ENCODE measurements at places on chromosomes 1 and 21.

DNA sequence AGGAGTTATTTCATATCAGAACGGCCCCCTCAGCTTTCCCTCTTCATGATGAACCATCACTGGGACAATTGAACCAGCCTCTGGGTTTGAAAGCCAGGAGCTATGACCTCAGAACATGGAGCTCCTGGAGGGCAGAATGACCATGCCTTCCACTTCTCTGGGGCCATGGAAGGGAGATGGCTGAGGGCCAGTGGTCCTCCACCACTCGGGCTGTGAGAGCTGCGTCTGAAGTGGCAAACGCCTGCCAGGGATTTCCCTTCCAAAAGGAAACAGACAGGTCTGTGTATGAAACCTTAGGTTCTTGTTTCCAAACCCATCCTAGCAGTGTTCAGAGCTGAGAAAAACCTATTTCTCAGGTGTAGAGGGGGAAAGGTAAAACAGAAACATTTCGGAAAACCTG, 22.5 kb downstream of the PKP1 start:
- DNase-seq: no peak

DNA sequence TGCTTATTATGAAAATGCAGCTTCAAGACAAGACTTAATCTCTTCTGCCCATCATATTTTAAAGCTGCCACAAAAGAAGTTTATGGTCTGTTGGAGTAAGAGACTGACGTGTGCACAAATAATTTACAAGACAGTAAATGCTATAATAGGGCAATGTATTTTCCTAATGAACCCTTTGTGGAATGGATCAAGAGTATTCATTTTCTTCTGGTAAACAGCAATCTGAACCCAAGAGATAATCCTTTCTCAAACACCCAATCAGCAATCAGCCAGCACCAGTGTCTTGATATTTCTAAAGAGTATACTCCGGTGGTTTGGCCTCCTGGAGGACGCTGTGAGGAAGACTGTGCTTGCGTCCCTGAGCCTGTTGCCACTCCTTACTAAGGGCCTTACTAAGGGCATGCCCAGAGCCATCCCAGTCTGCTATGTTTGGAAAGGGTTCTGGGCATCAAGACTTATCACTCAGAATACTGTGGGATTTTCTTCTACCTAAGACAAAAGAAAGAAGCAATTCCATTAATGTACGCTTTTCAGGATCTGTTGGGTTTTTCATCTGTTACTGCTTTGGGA, 48.8 kb upstream of the LRRC8D start:
- no peak for DNase-seq

DNA sequence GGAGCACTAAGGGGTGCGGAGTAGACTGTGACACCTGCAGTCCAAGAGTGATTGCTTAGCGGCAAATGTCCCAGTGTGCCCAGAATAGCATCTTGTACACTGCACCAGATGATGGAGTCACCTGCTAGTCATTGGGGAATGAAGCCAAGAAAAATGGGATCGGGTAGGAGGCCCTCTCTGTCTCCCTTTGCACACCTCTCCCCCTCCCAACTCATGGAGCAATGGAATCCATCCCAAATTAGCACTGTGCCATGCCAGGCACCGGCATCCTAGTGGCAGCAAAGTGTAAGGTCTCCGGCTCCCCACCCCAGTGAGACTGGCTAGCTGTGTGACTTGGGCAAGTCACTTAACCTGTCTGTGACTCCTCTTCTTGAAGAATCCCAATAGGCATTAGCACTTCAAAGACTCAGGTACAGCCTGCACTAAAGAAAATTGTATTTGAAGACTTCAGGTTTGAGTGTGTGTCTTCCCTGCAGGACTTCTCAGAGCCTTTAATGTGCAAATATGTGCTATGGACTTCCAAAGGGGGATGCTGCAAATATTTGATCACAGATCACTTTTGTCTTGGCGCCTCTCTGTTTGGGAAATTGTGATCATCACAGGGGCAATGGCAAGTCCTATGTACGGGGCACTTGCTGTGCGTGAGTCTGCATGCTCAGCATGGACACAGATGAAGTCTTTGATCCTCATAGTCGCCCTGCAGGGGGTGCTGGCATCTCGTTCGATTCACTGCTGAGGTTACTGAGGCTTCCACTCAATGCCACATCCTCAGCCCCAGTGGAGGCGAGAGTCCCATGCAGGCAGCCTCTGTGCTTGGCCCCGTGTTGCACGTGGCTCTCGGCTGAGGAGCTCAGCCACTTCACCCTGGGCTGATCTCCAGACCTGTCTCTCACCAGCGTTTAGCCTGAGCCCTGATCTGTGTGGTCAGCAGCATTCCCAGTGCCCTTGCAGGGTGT, 272.9 kb upstream of the C1orf174 start:
- no peak for DNase-seq

- no peak for DNase-seq
Measured at GRCh38 chr1:82321794-82322193, 521.1 kb downstream of the ADGRL2 start.

- DNase-seq: no peak
Measured at GRCh38 chr1:15259622-15260007, 12.6 kb downstream of the FHAD1 start.

DNA sequence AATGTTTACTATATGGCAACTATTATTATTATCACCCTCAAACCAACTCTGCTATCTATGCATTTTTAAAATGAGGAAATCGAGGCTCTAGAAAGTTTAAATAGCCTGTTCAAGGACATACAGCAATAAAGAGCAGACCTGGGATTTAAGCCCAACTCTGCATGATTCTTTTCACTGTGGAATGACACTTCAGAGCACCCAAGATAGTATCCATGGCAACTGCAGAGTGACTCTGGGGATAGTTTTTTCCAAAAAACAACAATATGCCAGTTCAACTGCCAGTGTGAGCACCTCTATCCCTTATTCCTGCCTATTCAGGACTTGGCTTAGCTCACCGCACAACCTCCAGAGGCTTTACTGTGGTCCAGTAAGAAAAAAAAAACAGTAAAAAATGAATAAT, 293.9 kb downstream of the BRINP2 start:
- DNase-seq: no peak

- DNase-seq: no peak
Measured at GRCh38 chr21:28740125-28740524, 252.6 kb downstream of the LTN1 start.
